ENCODE measurements at places on chromosomes 6 and 20. TPM values are rescaled to one million over a fixed set of nuclear protein-coding genes. Genes with fewer than 3 reads are reported as not detected.

MPIG6B gene
- 10.8 TPM for total RNA-seq

RNF114 gene
- 132 TPM for total RNA-seq

DNA sequence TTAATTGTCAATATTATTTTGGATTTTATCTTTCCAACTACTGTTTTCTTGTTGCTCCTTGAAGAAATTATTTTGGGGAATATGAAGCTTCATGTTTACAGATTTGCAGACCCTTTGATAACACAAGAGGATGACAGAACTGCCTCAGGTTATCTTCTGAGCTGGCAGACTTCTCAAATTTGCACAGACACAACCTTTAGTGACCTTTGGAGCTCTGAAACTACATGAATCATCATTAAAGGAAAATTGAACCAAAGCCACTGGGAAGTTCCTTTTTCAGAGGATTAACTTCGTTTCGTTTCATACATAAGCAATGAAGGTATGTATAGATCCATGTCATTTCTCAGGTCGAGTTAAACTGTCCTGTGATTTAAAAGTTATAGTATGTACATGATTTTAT is 85.9 kb downstream of the FBXO5 start:
- H3K27ac ChIP-seq: no peak overlapping the region
- no peak overlapping the region for H3K4me3 ChIP-seq
- H3K36me3 ChIP-seq: no peaks in the 10 kb centered on the region
- DNase-seq: no peak
- H3K4me1 ChIP-seq: no peaks in the 10 kb centered on the region

DNA sequence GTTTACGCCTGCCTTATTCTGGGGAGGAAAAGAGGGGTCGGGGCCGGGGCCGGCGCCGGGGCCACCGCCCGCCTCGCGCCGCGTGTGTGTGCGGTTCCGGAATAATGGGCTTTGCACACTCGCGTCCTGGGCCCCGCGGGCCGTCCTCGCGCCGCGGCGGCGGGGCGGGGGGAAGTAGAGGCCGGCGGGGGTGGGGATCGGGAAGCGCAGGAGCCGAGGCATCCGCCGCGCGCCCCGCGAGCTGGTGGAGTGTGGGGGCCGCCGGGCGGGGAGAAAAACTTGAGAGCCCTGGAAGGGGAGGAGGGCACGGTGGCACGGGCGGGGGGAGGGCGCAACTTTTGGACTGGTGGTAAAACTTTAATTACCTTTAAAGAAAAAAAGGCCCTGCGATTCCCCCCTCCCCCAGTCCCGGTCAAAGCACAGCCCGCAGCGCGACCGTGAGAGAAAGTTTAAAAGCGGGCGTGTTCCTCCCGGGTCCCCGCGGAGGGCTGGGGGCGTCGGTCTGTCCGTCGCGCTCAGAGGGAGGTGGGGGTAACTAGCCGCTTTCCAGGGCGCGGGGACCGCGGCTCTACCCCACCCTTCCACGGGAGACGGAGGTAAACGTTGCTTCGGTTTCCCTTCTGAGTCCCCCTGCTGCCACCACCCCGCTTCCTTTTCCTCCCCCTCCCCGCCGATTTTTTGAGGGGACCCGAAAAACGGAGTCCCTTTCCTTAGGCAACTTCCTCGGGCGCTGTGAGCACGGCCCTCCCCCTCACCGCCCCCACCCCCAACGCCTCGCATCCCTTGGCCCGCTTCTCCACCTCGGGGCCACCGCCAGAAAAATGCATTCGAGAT is 1.9 kb downstream of the L3MBTL3 start:
- H3K4me1 ChIP-seq: peaks cover 16% of the 10 kb centered on the region
- H3K27me3 ChIP-seq: no peaks in the 10 kb centered on the region
- peaks cover 5% of the 10 kb centered on the region for H3K36me3 ChIP-seq
- H3K27ac ChIP-seq: peak overlapping the region; percentile 74
- DNase-seq: peak; percentile 52
- H3K4me3 ChIP-seq: peak overlapping the region; percentile 79

DNA sequence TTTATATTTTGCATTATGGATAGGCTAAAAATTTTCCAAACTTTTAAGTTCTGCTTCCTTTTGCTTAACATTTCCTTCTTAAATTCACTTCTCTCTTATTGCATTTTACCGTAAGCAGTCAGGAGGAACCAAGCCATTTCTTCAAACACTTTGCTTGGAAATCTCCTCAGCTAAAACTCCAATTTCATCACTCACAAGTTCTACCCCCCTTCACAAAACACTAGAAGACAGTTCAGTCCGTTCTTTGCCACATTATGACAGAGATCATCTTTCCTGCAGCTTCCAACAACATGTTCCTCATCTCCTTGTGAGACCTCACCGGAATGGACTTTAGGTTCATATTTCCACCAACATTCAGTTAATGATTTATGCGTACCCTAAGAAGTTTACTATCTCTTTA is 79.2 kb upstream of the LY86 start:
- H3K4me3 ChIP-seq: no peak overlapping the region
- H3K27me3 ChIP-seq: no peaks in the 10 kb centered on the region
- no peak for DNase-seq
- no peaks in the 10 kb centered on the region for H3K4me1 ChIP-seq

GRCh38 chr6:88572449-88573139 is 390.8 kb downstream of the RNGTT start:
- H3K27ac ChIP-seq: no peak overlapping the region
- H3K36me3 ChIP-seq: no peaks in the 10 kb centered on the region
- no peak overlapping the region for H3K4me3 ChIP-seq
- DNase-seq: no peak
- no peaks in the 10 kb centered on the region for H3K27me3 ChIP-seq
- no peaks in the 10 kb centered on the region for H3K4me1 ChIP-seq

- H3K36me3 ChIP-seq: no peaks in the 10 kb centered on the region
- H3K27me3 ChIP-seq: no peaks in the 10 kb centered on the region
- no peak overlapping the region for H3K4me3 ChIP-seq
- no peak for DNase-seq
Measured at GRCh38 chr6:170212051-170212756, 78.7 kb downstream of the DLL1 start.

Measured in CD4-positive, CD25-positive, alpha-beta regulatory T cell (primary cell).